ENCODE measurements at places on chromosomes 3 and 15.

GRCh38 chr3:42490243-42490642 lies 12.2 kb upstream of the VIPR1 start:
- no peaks in the 10 kb centered on the region for H3K27me3 ChIP-seq
- no peak overlapping the region for H3K4me3 ChIP-seq
- no peak overlapping the region for H3K27ac ChIP-seq
- H3K4me1 ChIP-seq = no peaks in the 10 kb centered on the region

- peaks cover 16% of the 10 kb centered on the region for H3K4me1 ChIP-seq
- DNase-seq = no peak
- peak overlapping the region; percentile 77 for H3K4me3 ChIP-seq
- no peaks in the 10 kb centered on the region for H3K27me3 ChIP-seq
- no peaks in the 10 kb centered on the region for H3K36me3 ChIP-seq
Observed at GRCh38 chr3:148992027-148992634, 791 bp downstream of the GYG1 start.

DNA sequence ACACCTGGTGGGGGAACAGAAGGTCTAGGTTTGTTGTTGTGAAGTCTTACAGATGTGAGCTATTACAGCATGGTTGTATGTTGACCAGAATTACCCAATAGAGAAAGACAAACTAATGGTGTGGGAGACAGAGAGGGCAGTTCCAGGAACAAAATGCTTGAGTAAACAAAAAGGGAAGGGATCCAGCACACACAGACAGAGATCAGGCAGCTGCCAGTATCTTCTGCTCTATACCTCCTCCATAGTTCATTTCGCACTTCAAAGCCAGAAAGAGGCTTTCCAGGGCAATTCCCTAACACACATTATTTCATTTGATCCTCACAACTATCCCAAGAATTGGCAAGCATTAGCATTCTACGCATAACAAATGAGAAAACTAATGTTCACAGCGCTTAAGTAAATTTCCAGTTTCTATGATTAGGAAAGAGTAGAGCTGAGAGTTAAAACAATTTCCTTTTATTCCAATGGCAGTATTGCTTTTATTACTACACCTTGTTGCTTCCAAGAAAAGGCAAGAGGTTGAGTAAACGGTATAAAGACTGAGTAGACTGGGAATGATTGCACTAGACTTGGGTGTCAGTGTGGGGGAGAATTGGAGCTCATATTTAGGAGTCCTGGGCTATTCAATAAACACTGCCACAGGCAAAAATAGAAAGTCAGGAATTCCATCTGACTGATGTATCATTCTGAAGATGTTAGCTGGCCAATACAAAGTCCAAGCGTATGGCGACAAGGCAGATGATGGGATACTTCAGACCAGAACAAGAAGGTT lies 39.7 kb upstream of the ZNF280D start:
- DNase-seq = no peak
- H3K27ac ChIP-seq = no peak overlapping the region
- no peak overlapping the region for H3K4me3 ChIP-seq
- H3K4me1 ChIP-seq = no peaks in the 10 kb centered on the region
- no peaks in the 10 kb centered on the region for H3K27me3 ChIP-seq
- H3K36me3 ChIP-seq = no peaks in the 10 kb centered on the region

DNA sequence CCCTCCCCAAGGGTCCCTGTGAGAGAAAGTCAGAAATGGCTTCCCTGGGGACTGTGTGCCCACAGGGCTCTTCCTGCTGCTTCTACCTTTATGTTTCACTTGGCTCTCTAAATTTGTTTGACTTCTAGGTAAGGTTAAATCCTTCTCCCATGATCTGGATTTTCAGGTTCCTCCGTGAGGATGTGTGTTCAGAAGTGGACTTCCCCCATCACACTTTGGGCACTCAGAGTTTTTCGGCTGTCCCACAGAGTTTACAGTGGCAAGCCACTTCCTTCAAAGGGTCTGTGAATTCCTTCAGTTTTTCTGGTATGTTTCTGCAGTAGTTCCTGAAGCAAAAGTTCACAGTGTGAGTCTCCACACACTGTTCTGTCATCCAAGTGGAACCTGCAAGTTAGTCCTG lies 30.9 kb upstream of the RARB start:
- H3K4me1 ChIP-seq = no peaks in the 10 kb centered on the region
- no peaks in the 10 kb centered on the region for H3K27me3 ChIP-seq
- no peaks in the 10 kb centered on the region for H3K36me3 ChIP-seq

GRCh38 chr15:29514926-29515325 lies 245.3 kb upstream of the NSMCE3 start:
- DNase-seq = no peak
- H3K4me3 ChIP-seq = no peak overlapping the region
- H3K4me1 ChIP-seq = no peaks in the 10 kb centered on the region
- H3K27ac ChIP-seq = no peak overlapping the region
- no peaks in the 10 kb centered on the region for H3K27me3 ChIP-seq
- no peaks in the 10 kb centered on the region for H3K36me3 ChIP-seq

GRCh38 chr3:164230385-164231094 lies 847.8 kb downstream of the SI start:
- H3K27ac ChIP-seq = no peak overlapping the region
- H3K36me3 ChIP-seq = no peaks in the 10 kb centered on the region
- H3K4me3 ChIP-seq = no peak overlapping the region
- H3K4me1 ChIP-seq = no peaks in the 10 kb centered on the region
